ENCODE measurements at places on chromosomes 13 and 19. TPM values are rescaled to one million over a fixed set of nuclear protein-coding genes. Genes with fewer than 3 reads are reported as not detected.

Gene CACNG6
- polyA plus RNA-seq, result 0.88 TPM

Gene ZNF177
- polyA plus RNA-seq, result 14.5 TPM

Gene NFKBIB
- 9.7 TPM for polyA plus RNA-seq

Gene PALM3
- 23.0 TPM for polyA plus RNA-seq

Gene FGF21
- not detected for polyA plus RNA-seq

Gene MAP1S
- 43.6 TPM for polyA plus RNA-seq

Gene HSPBP1
- polyA plus RNA-seq, result 36.4 TPM

Gene FOSB
- polyA plus RNA-seq, result 11.1 TPM

Gene SPACA4
- 0.23 TPM for polyA plus RNA-seq

Gene PNMA8C
- polyA plus RNA-seq, result 0.46 TPM

Gene ATP4A
- polyA plus RNA-seq, result not detected

Gene ALDH16A1
- 19.2 TPM for polyA plus RNA-seq

Gene MAB21L1
- 0.09 TPM for polyA plus RNA-seq

Gene NCAN
- not detected for polyA plus RNA-seq

Gene CGB1
- polyA plus RNA-seq, result not detected

Gene ZIK1
- 19.7 TPM for polyA plus RNA-seq

Gene LAIR1
- polyA plus RNA-seq, result 4.3 TPM

Gene NRTN
- polyA plus RNA-seq, result 3.7 TPM

Gene ZNF226
- 25.6 TPM for polyA plus RNA-seq

Gene PSG7
- not detected for polyA plus RNA-seq

Gene LGI4
- polyA plus RNA-seq, result 2.2 TPM

Gene ZNF534
- 0.43 TPM for polyA plus RNA-seq

Gene FCGBP
- 10.7 TPM for polyA plus RNA-seq

Gene SYMPK
- polyA plus RNA-seq, result 66.5 TPM

Gene ZNF154
- polyA plus RNA-seq, result 39.4 TPM

Gene YJEFN3
- polyA plus RNA-seq, result 12.4 TPM

Gene ZNF850
- polyA plus RNA-seq, result 2.6 TPM

Gene WTIP
- 43.7 TPM for polyA plus RNA-seq

Gene ASPDH
- 14.4 TPM for polyA plus RNA-seq

Gene MYO16
- 0.52 TPM for polyA plus RNA-seq

Gene NUP58
- 56.1 TPM for polyA plus RNA-seq

Gene CD209
- polyA plus RNA-seq, result 1.5 TPM

Gene PEAK3
- 0.09 TPM for polyA plus RNA-seq

Gene CYP2F1
- polyA plus RNA-seq, result not detected

Gene COL4A1
- 551 TPM for polyA plus RNA-seq

Gene POSTN
- polyA plus RNA-seq, result 179 TPM

Gene UGGT2
- 32.2 TPM for polyA plus RNA-seq

Gene KCNC3
- polyA plus RNA-seq, result 66.7 TPM

Gene LILRB4
- polyA plus RNA-seq, result 1.3 TPM

Gene ZFP30
- 25.9 TPM for polyA plus RNA-seq

Gene LMO7
- 88.0 TPM for polyA plus RNA-seq

Gene TNNI3
- polyA plus RNA-seq, result 7.5 TPM
